T-helper 1 cell (primary cell): ENCODE measurements at places on chromosomes 5 and 9.
A peak's percentile ranks its signal among the peaks of the same experiment; 100 is the strongest.

DNA sequence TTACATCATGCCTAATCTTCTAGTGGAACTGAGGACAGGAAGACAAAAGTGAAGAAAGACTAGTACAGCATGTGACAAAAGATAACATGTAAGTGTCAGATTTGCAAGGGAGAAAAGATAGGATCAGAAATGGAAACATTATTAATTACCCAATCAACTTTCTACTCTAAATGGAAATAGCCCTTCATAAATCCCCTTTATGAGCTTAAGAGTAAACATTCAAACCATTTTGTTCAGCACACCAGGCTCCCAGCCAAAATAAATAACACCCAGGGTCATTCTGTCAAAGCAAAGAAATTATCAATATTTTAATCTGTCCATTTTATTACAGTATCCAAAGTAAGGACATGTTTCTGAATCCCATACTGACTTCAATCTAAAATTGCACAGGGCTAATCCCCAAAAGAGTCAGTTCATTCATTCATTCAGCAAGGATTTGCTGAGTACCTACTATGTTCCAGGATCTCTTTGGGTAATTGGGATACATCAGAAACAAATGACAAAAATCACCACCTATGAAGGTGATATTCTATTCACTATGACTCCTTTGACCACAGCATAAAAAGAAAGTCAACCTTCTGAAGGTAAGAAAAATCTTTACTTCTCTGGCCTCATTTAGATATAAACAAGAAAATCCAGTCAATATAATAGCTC is 5.3 kb downstream of the PRELID2 start:
- DNase-seq: no peak

DNA sequence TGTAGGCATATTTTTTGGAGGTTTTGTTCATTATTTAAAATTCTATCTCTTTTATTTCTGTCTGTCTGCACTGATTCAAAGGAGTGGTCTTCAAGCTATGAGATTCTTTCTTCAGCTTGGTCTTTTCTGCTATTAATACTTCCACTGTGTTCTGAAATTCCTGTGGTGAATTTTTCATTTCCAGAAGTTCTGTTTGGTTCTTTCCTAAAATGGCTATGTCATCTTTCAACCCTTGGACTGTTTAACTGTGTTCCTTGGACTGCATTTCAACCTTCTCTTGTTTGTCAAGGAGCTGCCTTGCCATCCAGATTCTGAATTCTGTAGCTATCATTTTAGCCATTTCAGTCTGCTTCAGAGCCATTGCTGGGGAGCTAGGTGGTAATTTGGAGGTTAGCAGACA is 76.3 kb downstream of the CERT1 start:
- DNase-seq: no peak

GRCh38 chr9:78189461-78189860 is 46.4 kb upstream of the CEP78 start:
- no peak for DNase-seq

DNA sequence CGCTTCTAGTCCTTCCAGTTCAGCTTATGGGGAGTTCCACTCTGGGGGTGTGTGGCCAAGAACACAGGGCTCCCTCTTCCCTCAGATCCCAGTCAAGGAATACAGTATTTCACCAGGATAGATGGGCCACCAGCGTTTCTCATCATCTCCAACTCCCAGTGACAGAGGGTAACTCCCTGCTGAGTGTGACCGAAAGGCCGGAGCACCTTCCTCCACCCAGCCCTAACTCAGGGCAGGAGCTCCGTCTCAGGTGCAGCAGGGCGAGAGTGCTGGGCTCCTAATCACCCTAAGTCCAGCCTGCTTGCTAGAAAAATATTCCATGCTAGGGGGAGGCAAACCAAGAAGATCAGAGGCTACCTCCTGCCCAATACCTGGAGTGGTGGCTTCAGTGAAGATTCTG is 102.6 kb downstream of the ADAMTS2 start:
- DNase-seq: no peak

DNA sequence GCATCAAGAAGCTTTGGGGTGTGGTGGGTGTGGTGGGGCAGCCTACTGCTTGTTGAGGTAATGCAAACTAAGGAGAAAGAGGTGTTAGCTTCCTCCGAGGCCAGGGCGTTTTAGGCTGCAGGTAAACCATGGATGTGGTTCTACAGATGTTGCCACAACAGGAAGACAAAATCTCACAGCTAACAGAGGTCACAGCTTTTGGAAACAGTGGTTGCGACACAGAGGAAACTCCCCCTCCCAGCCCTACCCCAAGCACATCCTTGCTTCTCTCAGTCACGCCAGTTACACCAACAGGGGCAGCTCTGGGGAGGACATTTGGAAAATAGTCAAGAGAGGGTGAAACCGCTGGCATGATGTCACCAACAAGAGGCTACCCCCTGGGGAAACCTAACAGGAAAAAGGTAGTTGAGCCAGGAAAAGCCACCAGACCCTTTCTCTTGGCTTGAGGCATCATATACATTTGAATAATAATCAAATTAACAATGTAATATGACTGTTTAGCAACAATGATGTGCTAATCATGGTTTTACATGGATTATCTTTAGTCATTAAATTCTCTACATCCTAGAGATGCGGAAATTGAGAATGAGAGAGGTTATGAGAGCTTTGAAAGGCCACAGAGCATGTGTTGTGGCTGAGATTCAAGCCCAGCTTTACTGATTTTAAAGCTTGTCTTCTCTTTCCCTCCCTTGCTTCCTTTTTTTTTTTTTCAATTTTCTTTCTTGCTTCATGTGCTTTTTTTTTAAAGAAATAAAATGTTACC is 82.2 kb upstream of the IL12B start:
- peak; percentile 58 for DNase-seq

- no peak for DNase-seq
These were observed 72.7 kb downstream of the LURAP1L start for GRCh38 chr9:12847561-12847960.

DNA sequence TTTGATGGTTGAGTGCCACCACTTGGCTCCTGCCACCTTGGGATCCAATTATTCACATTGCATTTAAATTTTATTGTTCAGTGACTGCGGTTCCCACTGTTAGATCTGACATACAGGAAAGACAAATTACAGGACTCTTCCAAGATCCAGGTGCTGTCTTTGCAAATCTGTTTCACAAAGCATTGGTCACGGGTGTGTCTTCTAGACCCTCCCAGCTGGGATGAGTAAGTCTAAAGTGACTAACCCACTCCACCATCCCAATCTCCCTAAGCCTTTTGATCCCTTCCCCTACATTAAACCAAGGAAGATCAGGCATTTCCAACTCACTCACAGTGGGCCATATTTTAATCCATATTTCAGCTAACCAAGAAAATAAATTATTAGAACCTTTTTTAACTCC is 1016.3 kb upstream of the CTNND2 start:
- DNase-seq: no peak

GRCh38 chr5:171911152-171911551 is 95.3 kb downstream of the FBXW11 start:
- no peak for DNase-seq

GRCh38 chr9:130473566-130473965 is 28.8 kb downstream of the ASS1 start:
- DNase-seq: no peak

DNA sequence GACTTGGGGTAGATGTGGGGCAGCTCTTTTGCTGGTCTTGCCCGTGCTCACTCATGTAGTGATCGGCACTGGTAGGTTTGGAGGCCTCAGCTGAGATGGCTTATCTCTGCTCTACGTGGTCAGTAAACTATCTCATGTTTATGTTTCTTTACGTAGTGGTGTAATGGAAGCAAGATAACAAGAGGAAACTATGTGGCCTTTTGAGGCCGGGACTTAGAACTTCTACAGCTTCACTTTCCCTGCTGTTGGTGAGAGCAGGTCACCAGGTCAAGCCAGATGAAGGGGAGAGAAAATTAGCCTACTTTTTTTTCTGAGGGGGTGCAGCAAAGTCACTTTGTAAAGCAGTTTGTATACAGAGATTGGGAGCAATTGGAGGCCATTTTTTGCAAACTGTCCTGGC is 8.5 kb downstream of the FOCAD start:
- DNase-seq: no peak

GRCh38 chr9:35338086-35338485 is 151.8 kb upstream of the RUSC2 start:
- DNase-seq: no peak

DNA sequence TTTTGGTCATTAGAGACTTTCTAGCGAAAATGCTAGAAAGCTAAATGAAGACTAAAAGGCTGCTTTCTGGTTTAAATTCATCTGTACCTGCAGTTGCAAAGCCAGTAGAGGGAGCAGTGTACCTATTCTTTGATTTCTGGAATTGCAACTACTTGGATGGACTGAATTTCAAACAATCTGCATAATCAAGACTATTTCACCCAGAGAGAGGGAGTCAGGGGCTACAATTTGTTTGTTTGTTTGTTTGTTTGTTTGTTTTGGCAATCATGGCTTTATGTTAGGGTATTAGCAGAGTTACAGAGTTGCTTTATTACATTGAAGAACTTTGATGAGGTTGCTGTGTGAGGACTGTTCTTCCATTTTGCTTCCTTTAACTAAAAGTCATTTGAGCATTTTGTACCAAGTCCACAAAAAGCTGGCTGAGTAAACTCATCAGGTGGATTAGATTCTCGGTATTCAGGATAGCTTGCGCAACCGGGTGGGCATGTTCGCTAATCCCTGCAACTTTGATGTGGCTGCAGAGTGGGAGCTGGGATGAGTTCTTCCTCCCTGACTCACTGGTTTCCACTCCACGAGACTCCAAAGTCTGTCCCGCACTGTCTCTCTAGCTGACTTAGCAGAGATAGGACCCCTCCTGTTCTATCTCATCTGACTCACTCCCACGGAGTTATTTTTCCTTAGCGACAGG is 80.0 kb upstream of the TUT7 start:
- DNase-seq: no peak

DNA sequence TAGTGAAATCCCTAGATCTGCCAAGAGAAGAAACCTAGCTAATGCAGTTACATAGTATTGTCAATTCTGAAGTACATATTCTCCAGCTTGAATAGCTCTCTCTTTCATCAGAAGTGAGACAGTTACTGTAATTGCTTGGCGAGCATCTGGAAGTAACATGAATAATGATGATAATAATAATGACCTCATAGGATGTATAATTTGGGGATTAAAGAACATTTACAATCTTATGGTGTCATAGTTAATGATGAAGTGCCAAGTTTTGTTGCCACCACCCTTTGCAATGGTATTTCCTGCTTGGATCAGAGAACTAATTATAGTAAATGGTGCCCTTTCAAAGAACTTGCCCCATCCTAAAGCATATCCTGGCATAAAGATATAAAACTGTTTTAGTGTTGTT is 201.4 kb downstream of the ADAMTSL1 start:
- DNase-seq: no peak

GRCh38 chr5:132138260-132138659 is 64.7 kb downstream of the CSF2 start:
- DNase-seq: no peak

- no peak for DNase-seq
These were observed 17.8 kb downstream of the NOTCH1 start for GRCh38 chr9:136527721-136528710.

- no peak for DNase-seq
These were observed 5.4 kb upstream of the NRARP start for GRCh38 chr9:137307255-137308056.

GRCh38 chr5:148364343-148364742 is 19.4 kb upstream of the FBXO38 start:
- no peak for DNase-seq

GRCh38 chr5:124001036-124001615 is 489.1 kb downstream of the CSNK1G3 start:
- DNase-seq: no peak

GRCh38 chr5:7793895-7794294 is 57.0 kb downstream of the CFAP90 start:
- DNase-seq: no peak

GRCh38 chr9:112332977-112333638 is at the start of gene PTBP3:
Gene PTBP3, minus strand, starts transcription at chr9:112333619. Its CDS starts 35,754 bp downstream, at chr9:112297865.
- DNase-seq: peak; percentile 86

- no peak for DNase-seq
These were observed 80.5 kb downstream of the AMBP start for GRCh38 chr9:113997610-113998009.

DNA sequence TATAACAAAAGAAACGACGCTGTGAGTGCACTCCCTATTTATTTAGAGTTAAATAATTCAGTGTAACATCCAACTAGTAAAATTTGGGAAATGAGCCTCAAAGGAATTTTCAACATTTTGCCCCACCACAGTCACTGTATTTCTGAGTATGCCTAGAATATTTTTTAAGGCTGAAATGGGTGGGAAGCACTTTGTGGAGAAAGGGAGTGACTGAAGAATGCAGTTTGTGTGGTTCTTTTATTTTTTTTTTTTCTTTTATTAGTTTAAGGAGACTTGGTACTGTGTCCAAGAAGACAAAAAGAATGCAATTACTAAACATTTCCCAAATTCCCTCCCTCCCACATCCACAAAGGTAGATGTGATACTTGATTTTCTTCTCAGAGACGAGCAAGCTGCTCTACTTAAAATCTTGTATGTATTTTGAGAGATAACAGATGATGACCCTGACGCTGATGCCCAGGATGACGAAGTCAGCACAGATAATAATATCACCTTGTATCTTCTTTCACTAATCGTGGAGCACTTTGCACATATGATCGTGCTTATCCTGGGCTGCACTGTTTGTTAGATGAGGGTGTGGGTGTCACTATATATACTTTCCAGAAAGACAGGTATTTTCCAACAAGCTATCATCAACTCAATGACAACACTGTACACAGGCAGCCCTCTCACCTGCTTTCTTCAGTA is 586.3 kb downstream of the RAB3C start:
- no peak for DNase-seq

- no peak for DNase-seq
These were observed 655 bp downstream of the TOR4A start for GRCh38 chr9:137278061-137278701.

DNA sequence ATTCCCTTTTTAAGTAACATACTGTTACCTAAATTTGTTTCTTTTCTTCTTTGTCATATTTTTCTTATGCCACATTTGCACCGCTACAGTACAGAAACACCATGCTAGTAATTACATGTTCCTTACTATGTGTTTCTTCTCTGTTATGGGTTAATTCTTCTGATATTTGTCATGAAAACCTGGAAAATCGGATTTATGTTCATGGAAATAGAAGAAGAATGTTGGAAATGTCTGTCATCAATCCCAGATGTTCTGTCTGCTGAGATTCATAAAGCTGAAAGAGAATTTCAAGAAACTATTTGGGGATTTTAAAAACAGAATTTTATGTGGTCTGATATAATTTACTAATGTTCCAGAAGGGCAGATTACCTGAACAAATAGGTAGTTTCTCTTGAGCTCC is 305.2 kb upstream of the NREP start:
- DNase-seq: no peak

DNA sequence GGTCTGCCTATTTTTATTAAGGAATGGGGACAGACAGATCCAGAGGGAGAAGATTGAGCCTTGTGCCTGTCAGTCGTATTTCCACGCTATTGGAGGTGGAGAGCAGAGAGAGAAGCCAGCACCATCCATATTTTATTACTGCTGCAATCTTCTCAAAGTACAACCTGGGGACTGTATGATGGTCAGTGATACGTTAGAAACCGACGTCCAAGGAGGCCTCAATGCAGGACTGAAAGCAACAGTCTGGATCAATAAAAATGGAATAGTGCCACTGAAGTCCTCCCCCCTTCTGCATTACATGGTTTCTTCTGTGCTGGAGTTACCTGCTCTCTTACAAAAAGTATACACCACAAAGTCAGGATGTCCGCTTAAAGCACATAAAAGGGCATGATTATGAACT is 21.9 kb upstream of the DTWD2 start:
- DNase-seq: no peak

GRCh38 chr9:128946571-128947276 is 679 bp downstream of the DOLK start:
- DNase-seq: no peak
